ENCODE measurements at places on chromosomes 2 and 18.

DNA sequence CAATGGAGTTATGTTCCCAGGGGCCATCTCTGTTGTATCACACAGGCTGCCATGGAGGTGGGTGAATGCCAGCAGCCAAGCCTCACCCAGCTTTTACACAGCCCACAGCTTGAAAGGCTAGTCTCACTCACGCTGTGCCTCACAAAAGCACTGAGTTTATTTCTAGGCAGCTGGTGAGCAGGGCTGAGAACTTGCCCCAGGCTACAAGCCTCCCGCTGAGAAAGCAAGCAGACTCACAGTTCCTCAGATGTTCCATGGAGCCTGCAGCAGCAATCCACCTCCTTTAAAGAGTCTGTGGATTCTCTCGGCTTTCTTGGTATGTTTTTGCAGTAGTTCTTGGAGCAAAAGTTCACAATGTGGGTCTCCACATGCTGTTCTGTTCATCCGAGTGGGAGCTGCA is 40.9 kb upstream of the ALKAL2 start:
- DNase-seq = no peak

DNA sequence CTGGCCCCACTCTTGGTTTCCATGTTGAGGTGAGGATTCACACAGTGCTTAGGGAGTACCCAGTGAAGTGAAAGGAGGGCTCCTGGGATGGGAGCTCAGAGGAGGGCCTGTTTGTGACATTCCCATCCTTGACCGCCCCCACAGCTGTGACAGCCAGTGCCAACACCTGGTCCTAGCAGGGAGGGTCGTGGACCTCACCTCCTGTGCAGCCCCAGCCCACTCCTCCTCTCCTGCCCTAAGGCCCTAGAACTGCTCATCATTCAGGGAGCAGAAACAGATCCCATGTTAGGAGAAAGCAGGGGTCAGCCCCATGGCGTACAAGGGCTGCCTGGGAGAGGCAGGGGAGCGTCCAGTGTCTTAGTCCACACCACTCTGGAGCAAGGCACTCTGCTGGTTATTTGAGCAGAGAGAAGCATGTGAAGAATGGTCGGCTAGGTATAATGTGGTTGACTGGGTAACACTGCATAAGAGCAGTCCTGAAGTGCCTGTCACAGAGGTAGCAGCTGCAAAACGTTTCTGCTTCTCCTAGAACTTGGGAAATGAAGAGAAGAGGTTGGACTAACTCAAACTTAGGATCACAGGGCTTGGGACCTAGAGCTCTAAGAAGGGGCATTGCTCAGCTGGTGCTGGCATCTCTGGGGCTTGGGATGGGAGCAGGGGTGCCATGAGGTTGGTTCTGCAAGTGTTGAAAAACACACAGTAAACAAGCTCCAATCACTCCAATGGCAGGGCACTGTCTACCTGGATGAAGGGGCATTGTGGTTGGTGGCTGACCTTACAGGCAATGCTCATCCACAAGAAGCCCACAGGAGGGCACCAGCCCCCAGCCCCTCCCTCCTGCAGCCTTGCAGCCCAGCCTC is 55.6 kb downstream of the FAM168B start:
- DNase-seq = no peak

- no peak for DNase-seq
Measured at GRCh38 chr18:6132751-6133368, 237.5 kb upstream of the TMEM200C start.

- no peak for DNase-seq
Measured at GRCh38 chr2:157572725-157573124, 55.9 kb downstream of the ACVR1C start.

GRCh38 chr2:216181953-216182461 is 72.9 kb downstream of the XRCC5 start:
- no peak for DNase-seq

DNA sequence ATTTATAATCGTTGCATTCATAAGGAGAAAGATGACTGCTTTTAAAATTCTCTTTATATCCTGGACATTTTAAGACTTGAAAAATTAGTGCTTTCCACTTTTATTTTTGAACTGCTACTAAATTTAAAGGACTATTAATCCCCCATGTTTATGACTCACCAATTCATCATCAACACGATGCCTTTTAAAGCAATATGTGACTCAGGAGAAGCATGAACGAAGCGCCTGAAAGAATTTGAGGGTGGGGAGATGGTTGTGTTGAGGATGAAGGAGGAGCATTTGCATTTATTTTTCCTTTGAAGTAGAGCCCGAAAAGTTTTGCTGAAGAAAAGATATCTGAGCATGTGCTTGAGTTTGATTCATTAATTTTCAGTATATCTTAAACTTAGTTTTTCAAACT is 192.2 kb upstream of the LRRTM1 start:
- DNase-seq = no peak

GRCh38 chr2:239594019-239594771 is 193.4 kb upstream of the HDAC4 start:
- DNase-seq = peak; percentile 10

GRCh38 chr2:74534411-74534810 is 4.7 kb downstream of the HTRA2 start:
- no peak for DNase-seq

- DNase-seq = no peak
Measured at GRCh38 chr2:148540022-148540421, 104.5 kb upstream of the EPC2 start.

- no peak for DNase-seq
Measured at GRCh38 chr18:48583573-48583972, 44.7 kb downstream of the CTIF start.

- no peak for DNase-seq
Measured at GRCh38 chr18:76405280-76405679, 89.8 kb downstream of the ZNF516 start.

- DNase-seq = no peak
Measured at GRCh38 chr2:96400049-96401000, 64.8 kb downstream of the NCAPH start.
